ENCODE measurements at places on chromosomes 1 and 21. TPM values are rescaled to one million over a fixed set of nuclear protein-coding genes. Genes with fewer than 3 reads are reported as not detected.

Gene OR6K3
- polyA plus RNA-seq: not detected

Gene CENPF
- polyA plus RNA-seq: 0.74 TPM

Gene AGT
- polyA plus RNA-seq: 0.48 TPM

Gene PLA2G2D
- 0.55 TPM for polyA plus RNA-seq

Gene ATP1A4
- polyA plus RNA-seq: not detected

Gene FASLG
- not detected for polyA plus RNA-seq
